ENCODE measurements at places on chromosomes 13 and 19. TPM values are rescaled to one million over a fixed set of nuclear protein-coding genes. Genes with fewer than 3 reads are reported as not detected.

The AP1M2 gene
- total RNA-seq: 13.8 TPM

The FPR2 gene
- total RNA-seq: 0.51 TPM

The LYL1 gene
- 4.2 TPM for total RNA-seq

The ZNF599 gene
- 13.6 TPM for total RNA-seq

DNA sequence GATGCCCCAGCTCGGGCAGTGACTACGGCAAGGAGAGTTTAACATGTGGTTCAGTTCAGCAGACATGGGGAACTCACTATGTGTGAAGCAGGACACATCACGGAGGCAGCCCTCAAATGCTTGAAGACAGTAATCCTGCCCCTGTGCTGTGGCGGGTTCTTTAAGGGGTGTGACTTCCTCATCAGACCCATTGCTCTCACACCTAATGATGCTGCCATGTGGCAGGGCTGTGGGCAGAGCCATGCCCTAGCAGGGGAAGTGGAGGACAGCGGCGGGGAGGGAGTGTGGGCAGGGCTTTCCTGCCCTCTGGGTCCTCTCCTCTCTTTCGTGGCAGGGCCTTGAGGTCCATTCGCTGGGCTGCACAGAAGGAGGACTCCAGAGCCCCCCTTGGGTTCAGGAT lies 131.1 kb upstream of the GJB6 start:
- DNase-seq: no peak

DNA sequence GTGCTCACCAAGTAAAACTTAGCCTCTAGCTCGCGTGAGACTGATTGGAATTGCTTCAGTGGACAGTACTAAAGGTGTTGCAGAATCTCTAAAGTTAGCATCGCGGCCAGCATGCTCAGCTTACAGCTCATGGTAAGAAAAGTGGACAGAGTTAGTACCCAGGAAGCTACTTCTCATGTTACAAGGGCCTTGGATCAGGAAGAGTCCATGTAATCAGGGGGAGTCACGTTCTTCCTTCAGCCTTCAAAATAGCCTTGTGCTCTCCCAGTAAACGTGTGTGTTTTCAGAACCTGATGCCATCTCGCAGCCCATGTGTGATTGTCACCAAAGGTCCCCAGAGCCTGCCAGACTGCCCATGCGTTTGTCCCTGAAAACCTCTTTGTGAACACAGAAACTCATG lies 195.8 kb upstream of the RNF113B start:
- DNase-seq: peak; percentile 83

- DNase-seq: no peak
Measured at GRCh38 chr19:42571116-42571515, 23.6 kb downstream of the CEACAM8 start.

DNA sequence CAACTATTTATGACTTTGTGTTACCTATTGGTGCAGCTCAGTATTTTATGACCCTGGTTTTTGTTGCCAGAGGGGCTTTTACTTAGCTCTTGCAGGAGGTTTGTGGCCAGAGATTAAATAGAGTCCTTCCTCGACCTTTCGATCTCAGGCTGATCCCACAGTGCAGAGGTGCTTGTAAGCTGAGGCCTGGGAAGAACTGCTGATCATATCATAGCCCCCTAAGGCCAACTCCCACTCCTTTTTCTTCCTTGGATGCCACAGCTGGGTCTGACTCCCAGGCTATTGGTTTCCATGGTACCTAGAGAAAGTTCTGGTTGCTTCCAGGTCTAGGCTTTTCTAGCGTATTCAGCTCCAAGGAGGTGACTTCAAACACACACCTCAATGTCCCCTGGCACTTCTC lies 324.9 kb downstream of the FOXO1 start:
- DNase-seq: no peak

The SH2D3A gene
- total RNA-seq: 4.8 TPM

- no peak for DNase-seq
Measured at GRCh38 chr13:113365583-113365970, 1.6 kb upstream of the GRTP1 start.

DNA sequence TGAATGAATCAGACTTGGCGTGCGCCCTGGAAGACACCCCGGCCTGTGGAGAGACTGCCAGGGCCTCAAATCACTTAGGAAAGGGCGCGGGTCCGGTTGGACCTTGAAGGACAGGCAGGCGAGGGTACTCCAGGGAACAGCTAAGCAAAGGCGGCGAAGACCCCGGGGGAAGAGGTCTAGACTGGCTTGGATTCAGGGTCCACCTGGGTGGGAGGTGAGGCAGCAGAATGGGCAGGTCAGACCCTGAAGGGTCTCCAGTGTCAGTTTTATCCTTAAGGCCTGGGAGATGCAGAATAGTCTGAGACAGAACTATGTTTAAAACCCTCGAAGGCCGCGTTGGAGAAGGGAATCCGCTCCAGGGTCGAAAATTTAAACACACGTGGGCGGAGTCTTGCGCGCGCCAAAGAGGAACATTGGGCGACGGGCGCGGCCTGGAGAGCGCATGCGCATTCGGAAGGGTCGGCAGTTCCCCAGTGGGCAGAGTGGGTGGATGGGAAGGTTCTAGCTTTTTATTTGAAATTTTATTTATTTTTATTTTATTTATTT lies 567 bp upstream of the SMG9 start:
- DNase-seq: peak; percentile 94

GRCh38 chr13:94414708-94415107 lies 64.8 kb downstream of the DCT start:
- no peak for DNase-seq

- no peak for DNase-seq
Measured at GRCh38 chr13:50887151-50887550, 22.4 kb upstream of the RNASEH2B start.
